ENCODE measurements at places on chromosomes 4 and X. TPM values are rescaled to one million over a fixed set of nuclear protein-coding genes. Genes with fewer than 3 reads are reported as not detected.

DNA sequence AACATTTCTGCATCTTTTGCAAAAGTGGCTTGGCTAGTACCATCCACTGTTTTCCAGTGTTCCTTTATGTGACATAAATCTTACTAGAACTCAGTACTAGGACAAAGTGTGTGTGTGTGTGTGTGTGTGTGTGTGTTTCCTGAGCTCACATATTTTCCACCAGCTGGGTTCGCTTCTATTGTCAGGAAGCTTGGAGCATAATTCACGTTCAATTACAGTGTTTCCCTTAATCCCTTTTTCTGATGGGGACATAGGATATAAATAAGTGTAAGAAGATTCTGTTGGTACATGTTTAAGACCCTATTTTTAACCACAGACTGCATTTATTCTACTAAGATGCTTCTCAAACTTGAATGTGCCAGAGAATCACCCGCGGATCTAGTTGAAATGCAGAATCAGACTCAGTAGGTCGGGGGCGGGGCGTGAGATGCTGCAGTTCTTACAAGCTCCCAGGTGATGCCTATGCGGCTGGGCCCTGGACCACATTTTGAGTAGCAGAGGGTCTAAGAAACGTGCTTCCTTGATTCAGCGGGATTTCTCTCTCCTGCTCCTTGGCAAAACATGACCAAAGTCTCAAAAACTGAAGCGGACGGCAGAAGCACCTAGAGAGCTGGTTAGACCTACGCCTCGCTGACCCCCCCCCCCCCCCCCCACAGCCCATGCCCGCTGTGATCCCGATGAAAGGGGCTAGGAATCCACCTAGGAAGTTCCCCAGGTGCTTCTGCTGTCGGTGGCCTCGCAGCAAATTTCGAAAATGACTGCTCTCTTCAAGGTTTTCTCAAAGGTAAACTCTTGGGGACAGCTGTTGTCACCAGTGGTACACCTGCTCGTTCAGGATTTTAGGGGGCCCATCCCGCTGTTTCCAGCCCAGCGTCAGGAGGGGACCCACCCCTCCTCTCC is 797 bp downstream of the CD99L2 start:
- no peak for DNase-seq

- DNase-seq, result peak; percentile 4
These were observed 13.6 kb upstream of the MAGED4B start for GRCh38 chrX:52082578-52082977.

DNA sequence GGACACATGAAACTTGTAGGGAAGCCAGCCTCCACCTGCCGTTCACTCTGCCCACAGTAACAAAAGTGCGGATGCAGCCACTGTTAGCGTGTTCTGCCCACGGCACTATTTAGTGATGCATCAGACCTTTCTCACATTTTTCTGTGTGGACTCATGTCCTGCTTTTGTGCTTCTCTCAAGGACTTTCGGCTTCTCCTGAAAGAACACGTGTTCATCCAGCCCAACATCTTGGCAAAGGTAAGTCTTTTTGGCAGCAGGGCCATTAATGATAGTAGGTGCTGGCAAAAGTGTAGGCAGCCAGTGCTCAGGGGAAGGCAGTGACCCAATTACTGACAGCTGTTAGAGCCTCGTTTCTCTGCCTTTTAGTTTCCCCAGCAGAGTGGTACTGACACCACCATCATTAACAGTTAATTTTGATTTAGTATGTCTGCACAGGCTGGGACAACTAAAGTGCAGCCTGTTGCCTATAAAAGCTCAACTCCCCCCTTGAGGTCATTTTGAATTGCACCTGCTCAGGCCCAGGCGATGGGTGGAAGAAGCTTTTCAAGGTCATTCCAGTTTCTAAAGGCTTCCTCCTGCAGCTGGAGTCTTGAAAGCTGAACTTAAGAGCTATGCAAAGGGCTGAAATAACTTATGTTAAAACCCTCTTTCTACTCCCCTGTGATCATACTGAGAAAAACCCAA is 54.5 kb upstream of the HPSE start:
- no peak for DNase-seq

The PTTG2 gene
- not detected for total RNA-seq

DNA sequence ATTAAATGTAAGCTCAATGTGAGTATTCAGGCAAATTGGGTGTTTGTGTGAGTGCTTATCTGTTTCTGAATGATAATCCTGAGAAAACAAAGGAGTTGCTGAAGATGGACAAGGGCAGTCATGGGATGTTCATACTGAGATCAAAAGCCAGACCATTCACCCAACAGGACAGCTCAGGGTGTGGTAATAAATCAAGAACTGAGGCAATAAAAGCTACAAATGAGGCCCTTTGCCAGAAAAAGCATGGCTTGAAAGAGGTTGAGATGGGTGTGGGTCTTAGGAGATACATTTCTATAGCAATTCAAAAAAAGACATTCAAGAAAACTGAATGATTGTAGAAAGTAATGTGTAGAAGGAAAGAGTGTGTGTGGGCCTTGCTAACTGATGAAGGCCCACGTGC is 425.8 kb upstream of the BOD1L1 start:
- DNase-seq, result no peak

The TSPAN6 gene
- 58.8 TPM for total RNA-seq

The ACE2 gene
- total RNA-seq, result 0.28 TPM

GRCh38 chrX:72045552-72046277 is 86.0 kb downstream of the RTL5 start:
- DNase-seq, result no peak

The KLF8 gene
- total RNA-seq, result not detected

The BBS7 gene
- 22.3 TPM for total RNA-seq

GRCh38 chr4:20591571-20591970 is 108.7 kb upstream of the PACRGL start:
- DNase-seq, result no peak

Data from SJCRH30 (cell line).